ENCODE measurements at places on chromosomes 7 and 10. TPM values are rescaled to one million over a fixed set of nuclear protein-coding genes. Genes with fewer than 3 reads are reported as not detected.

The VAX1 gene
- not detected for total RNA-seq

The LIPK gene
- not detected for total RNA-seq

The CRHR2 gene
- total RNA-seq = not detected

The HOXA4 gene
- 0.79 TPM for total RNA-seq

The PNLIPRP3 gene
- not detected for total RNA-seq

The WIPF3 gene
- total RNA-seq = not detected

DNA sequence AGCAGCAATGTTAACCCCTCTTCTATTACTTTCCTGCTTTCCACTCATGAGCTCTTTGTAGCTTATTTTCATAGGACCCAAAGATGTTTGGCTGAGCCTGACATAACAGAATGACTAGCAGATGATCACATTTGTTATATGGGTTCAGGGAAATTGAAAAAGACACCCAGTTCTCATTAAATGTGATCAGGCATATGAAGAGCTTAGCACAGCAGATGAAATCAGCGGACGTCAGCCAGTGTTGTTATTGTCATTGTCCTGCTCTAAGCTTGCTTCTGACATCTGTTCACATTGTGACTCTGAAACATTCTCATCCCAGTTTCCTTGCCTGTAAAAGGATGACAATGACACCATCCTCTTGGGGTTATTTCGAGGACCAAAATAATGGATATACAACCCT lies 43.5 kb downstream of the FAM241B start:
- DNase-seq = no peak

DNA sequence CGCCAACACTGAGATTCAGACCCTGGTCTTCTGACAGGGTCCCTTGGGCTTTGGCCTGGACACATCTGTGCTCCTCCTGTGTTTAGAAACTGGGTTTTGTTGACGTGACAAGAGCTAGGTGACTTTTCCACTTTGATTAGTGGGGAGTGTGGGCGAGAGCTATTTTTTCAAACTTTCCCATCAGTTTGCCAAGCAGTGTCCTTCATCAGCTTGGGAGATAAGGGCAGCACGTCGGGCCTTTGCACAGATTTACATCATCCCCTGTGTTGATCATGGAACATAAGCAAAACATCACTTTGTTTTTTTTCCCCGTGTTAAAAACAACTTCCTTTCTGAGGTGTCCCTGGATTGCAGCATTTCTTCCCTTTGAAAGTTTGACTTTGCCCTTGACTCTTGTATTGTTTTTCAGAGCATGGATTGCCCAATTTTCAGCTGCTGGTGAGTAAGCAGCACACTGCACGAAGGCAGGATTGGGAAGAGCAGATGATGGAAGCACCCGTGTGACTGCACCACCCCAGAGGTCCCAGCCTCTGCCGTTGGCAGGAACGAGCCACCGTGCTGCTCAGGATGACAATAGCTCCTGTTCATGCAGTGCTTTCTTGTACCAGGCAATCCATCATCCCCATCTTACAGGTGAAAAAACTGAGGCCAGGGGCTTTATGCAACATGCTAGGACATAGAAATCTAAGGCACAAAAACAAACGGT lies 6.4 kb upstream of the IGFBP1 start:
- DNase-seq = no peak

DNA sequence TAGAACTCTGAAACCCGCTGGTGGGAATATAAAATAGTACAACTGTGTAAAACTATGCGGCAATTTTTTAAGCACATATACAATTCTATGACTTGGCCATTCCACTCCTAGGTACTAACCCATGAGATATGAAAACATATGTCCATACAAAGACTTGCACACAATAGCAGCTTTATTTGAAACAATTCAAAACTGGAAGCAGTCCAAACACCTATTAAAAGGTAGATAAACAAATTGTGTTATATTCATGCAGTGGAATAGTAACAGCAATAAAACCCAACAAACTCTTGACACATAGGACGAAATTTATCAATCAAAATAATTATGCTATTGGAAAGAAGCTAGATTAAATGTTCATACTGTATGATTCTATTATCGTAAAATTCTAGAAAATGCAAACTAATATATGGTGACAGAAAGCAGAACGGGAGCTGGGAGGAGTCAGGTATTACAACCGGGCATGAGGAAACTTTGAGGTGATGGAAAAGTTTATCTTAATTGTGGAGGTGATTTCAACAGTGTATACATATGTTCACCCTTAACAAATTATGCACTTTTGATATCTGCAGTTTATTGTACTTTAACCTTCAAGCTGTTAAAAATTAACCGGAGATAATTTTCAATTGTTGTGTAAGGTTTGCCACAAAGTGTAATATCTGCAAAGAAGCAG lies 803 bp upstream of the STK31 start:
- DNase-seq = no peak

- DNase-seq = no peak
These were observed 387.2 kb downstream of the CNTNAP2 start for GRCh38 chr7:146503844-146504243.

DNA sequence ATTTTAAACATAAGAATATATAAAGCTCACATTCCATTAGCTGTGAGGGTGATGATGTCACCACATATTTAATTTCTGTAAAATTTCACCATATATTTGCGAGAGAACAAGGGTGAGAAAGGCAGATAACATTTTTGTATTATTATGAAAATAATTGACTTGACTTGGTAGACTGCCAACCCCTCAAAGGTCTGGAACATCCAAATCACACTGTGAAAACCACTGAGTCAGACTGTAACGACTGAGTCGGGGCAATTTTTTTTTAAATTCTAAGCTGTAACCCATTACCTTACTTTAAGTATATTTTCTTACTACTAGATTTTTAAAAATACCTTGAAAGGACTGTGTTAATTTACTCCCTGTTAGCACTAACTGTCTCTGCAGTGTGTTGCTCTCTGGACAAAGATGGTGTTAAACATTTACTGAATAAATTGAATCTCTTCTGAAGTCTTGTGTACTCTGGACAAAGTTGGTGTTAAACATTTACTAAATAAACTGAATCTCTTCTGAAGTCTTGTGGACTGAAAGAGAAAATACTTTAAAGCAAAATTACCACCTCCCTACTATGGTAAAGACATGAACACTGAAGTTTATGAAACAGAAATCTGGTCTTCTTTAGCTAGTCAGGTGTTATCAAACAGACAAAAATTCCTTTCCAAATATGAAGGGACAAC lies 14.1 kb downstream of the PDZD8 start:
- DNase-seq = no peak

GRCh38 chr7:148524479-148525224 lies 65.9 kb upstream of the C7orf33 start:
- peak; percentile 57 for DNase-seq

DNA sequence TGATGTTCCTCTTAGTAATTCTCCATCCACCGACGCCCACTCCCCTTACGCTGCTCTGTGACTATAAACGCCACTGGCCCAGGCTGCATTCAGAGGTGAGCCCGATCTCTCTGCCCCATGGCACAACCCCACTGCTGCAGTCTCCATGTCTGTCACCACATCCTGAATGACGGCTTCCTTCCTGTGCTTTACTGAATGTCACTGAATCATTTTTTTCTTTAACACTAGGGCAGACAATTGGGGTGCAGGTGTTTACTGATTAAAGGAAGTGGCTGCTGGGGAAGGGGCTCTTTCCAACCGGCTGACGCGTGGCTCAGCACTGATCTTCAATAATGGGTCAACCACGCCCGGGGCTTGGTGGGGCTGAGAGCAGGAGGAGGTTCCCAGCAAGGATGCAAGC lies 208.3 kb downstream of the USP6NL start:
- no peak for DNase-seq

DNA sequence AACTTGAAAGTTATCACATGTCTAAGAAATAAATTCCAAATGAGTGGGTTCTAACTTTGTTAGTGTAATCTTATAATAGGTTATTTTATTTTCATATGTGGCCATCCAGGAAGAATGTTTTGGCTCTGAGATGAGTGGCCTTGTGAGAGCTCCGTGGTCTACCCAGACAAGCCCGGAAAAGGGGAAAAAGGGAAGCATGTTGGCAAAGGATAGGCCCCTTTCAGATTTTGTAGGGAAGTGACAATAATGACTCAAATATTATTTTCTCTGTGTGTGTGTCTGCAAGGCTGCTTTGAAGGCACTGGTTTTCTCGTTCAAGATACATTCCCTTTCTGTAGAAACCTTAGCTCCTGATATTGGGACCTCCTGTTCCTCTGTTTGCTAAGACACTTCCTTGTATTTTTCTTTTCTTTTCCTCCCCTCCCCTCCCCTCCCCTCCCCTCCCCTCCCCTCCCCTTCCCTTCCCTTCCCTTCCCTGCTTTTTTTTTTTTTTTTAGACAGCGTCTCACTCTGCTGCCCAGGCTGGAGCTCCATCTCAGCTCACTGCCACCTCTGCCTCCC lies 240.8 kb downstream of the LRMDA start:
- DNase-seq = no peak

DNA sequence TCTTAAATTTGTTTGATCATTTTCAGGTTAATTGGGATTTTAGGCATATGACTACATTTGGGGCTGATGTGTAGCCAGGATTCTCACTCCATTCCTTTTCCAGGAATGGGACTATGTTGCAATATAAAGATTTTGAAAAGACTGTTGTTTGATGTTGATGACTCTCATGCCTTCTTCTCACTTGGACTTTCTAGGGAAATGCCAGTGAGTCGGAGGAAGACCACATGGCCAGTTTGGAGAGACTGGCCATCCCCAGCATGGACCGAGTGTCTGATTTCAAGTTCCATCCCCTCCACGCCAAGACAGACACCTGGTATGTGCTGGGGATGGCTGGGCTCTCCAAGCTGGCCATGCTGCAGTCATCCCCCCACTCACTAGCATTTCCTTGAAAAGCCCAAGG lies 5.5 kb downstream of the IGFBP3 start:
- no peak for DNase-seq
